Cerebellar nuclear complex (tissue), 1 donor: ENCODE measurements at places on chromosomes 13 and 19.
A peak's percentile ranks its signal among the peaks of the same experiment; 100 is the strongest.

DNA sequence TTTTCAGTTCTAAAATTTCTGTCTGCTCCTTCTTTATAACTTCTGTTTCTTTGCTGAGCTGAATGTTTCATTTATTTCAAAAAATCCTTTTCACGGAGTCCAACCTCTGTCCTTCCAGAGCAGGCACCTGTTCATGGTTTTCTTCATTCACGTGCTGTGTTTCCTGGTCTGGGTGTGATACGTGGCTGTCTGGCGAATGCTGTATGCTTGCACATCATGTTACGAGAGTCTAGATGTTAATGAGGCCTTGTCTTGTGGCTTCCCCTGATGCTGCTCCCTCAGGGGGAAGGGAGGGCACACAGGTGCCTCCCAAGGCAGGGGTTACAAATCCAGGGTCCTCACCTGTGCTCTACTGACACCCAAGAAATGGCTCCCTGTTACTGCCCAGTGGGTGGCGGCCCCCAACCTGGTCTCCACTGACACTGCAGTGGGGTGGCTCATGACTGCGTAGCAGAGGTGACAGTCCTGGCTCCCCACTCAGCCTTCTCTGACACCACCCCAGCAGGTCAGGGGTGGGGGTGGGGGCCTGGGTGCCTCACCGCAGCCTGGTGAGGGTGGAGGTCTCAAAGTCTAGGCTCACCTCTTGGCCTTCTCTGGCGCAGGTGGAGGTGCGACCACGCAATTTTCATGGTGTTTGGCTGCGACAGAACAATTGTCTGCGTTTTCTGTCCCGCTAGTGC lies 20.1 kb upstream of the RAB20 start:
- no peak for DNase-seq

DNA sequence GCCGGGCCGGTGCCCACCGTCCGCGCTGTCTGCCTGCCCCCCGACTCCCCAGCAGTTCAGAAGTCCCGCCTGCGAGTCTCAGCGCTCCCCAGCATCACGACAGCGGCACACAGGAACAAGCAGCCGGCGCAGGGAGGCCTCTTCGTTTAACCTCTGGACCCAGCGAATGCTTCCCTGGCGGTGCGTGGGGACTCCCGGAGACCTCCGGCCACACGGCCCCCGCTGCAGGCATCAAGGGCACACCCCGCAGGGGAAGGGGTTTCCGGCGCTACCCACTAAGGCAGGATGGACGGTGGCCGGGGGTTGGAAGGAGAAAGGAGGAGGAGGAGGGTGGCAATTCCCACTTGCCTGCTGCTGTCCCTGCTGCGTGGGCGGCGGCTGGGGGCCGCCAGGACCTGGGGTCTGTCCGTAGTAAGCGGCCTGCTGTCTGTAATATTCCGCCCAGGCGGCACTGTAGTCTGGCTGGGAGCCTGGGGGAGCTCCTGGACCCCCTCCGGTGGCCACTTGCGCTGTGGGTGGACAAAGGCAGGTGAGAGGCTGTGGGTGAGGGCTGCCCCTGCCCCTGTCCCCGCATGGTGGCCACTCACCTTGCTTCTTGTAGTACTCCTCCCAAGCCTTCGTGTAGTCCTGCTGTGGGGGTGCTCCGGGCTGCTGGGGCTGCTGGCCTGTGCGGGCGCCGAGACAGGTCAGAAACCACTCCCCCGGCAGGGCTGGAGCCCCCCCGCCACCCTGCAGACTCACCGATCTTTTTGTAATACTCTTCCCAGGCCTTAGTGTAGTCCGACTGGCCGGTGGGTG lies 9.6 kb downstream of the KHSRP start:
- DNase-seq, result no peak

DNA sequence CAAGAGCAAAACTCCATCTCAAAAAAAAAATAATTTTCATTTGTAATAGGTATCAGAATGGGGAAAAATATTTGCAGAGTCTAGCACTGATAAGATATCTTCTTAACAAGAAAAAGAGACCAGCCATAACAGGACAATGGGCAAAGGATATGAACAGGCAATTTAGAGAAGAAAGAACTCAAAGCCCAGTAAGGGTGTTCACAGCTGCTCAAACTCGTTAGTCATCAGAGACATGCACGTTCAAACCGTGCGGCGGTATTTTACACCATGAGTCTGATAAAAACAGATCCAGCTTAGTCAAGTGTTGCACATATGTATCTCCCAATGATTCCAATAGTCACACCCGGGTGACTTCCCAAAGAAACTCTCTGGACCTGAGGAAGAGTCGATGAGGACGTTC lies 13.7 kb upstream of the NCCRP1 start:
- no peak for DNase-seq

- no peak for DNase-seq
These were observed 121.2 kb downstream of the TUBA3C start for GRCh38 chr13:19060311-19061002.

- no peak for DNase-seq
These were observed 97.4 kb upstream of the AKAP11 start for GRCh38 chr13:42174344-42175162.

DNA sequence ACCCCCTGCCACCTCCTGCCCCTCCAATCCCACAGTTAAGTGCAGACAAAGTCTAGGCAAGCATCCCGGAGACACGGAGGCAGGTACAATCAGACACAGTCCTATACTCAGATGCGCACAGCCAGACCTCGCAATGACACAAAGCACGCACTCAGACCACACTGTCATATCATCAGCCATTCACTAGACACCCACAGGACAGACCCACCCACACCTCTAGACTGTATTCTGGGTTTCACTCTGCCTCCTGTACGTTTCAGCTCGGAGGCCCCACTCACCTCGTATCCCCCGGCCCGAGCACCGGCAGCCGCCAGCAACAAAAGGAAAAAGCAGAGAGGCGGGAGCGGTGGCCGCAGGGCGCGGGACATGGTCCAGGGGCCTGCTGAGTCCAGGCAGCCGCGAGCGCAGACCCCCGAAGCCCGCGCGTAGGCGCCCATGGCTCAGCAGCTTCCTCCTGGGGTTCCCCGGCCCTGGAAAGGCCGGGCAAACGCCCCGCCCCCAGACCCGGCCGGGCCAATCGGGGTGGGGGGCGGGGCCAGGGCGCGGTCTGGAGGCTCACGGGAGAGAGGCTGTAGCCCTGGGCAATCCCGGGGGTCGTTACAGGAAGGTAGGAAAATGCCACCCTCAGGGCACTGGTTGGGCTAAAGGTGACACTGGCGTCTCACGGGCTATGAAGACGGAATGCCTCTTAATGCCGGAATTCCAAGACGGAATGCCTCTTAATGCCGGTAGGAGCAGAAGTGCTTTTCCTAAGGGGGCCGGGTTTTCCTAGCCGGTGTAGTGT lies at the start of the genes MAN2B1 and WDR83:
TSS of gene MAN2B1 (minus strand) at position 478 of the 784 bp plus-strand sequence. CDS start at position 437, 41 bp downstream.
TSS of gene WDR83 (plus strand) at position 543 of the 784 bp plus-strand sequence. CDS start 2,984 bp downstream, outside the sequence.
- peak; percentile 10 for DNase-seq

GRCh38 chr13:71515744-71516038 lies 351.3 kb downstream of the DACH1 start:
- no peak for DNase-seq

- no peak for DNase-seq
These were observed 29.9 kb downstream of the CAPN12 start for GRCh38 chr19:38714354-38714778.

DNA sequence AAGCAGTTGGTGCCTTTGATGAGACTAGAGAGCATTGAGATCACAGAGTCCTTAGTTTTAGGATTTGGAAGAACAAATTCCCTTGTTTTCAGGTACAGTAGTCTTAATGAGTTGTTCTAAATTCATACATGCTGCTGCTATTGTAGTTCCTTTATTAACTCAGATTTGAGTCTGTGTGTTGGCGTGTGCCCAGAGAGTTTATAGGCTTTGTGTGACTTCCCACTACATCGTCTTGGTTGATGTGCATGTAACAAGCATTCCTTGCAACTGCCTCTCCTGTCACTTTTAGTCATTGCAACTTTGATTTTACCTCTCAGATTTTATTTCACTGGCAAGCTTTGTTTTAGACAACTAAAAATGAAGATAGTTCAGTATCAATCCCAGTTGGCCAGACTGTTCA lies 135.5 kb downstream of the ZAR1L start:
- no peak for DNase-seq

- DNase-seq, result no peak
These were observed 99.8 kb downstream of the LACC1 start for GRCh38 chr13:43979492-43979891.

- no peak for DNase-seq
These were observed 72.3 kb downstream of the C1QTNF9 start for GRCh38 chr13:24381541-24382265.

GRCh38 chr19:9871626-9872338 lies 36.7 kb downstream of the PIN1 start:
- no peak for DNase-seq

DNA sequence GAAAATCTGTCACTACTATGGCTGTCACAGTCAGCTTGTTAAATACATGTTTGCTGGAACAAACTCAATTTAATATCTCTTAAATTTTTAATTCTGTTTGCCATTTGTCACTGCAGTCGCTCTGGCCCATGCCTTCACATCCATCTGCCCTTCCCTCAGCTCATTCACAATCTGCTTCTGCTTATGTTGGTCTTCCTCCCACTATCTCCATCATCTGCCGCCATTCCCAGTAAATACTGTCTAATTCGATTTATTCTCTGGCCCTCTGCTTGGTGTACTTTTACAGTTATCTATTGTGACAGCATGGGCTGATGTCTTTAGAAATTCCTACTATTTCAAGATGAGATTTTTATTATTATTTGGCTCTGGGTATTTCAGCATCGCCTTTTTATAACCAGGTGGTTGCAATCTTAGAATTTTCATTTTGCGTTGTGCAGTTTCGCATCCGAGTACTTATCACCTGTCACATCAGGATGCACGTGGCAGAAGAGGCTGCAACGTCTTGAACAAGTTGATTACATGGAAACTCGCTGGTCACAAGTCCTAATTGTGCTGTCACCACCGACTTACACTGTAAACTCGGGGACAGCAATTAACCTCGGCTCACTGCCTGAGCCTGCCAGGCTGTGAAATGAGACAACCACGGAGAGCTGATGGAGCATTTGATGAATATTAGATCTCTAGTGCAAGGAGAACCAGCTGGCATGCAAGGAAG lies 158.4 kb downstream of the MYO16 start:
- no peak for DNase-seq

GRCh38 chr19:10317857-10318462 lies 2.1 kb upstream of the FDX2 start:
- no peak for DNase-seq

GRCh38 chr13:51645761-51646670 lies 61.8 kb downstream of the WDFY2 start:
- DNase-seq, result no peak

- DNase-seq, result peak; percentile 46
These were observed 89.8 kb downstream of the ZNF557 start for GRCh38 chr19:7159105-7159933.

- DNase-seq, result no peak
These were observed 1684.2 kb upstream of the SLC10A2 start for GRCh38 chr13:104750377-104750776.

DNA sequence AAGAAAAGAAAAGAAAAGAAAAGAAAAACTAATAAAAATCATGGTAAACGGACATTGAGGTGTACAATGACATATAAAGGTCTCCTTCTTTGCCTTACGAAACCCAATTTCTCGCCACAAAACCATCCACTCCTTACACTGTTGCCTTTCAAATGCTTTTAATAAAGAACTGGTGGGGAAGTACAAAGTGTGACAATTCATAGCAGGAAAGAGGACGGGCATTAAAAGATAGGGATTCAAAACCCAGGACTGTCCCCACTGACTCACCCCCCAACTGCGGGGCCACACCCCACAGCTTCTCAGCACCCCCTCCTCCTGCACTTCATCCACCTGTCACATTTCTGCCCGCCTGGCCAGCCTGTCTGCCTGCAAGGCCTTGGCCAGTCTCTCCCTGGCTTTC lies 2.4 kb downstream of the MBD3L2B start:
- DNase-seq, result no peak

DNA sequence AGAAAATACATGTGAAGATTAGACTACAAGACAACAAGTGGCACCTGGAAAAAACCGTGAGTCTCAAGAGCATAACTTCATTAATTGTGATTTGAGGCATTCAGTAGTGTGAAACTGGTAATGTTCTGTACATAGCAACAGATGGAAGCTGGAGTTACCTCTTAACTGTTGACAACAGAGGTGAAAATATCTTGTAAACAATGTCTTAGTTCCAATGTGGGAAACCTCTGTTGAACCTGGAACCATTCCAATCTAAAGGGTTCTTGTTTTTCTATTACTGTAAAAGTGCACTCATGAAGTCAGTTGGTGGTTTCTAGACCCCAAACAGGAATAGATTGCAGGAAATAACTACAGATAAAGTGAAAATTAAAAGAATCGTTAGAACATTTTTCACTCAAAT lies 728.4 kb downstream of the SLITRK1 start:
- DNase-seq, result no peak

- no peak for DNase-seq
These were observed 9.8 kb downstream of the LILRB2 start for GRCh38 chr19:54271106-54271505.

GRCh38 chr13:91046715-91047327 lies 300.7 kb upstream of the MIR17HG start:
- no peak for DNase-seq

GRCh38 chr13:71862459-71862943 lies 4.5 kb downstream of the DACH1 start:
- DNase-seq, result no peak

GRCh38 chr13:71457645-71458044 lies 409.4 kb downstream of the DACH1 start:
- no peak for DNase-seq

DNA sequence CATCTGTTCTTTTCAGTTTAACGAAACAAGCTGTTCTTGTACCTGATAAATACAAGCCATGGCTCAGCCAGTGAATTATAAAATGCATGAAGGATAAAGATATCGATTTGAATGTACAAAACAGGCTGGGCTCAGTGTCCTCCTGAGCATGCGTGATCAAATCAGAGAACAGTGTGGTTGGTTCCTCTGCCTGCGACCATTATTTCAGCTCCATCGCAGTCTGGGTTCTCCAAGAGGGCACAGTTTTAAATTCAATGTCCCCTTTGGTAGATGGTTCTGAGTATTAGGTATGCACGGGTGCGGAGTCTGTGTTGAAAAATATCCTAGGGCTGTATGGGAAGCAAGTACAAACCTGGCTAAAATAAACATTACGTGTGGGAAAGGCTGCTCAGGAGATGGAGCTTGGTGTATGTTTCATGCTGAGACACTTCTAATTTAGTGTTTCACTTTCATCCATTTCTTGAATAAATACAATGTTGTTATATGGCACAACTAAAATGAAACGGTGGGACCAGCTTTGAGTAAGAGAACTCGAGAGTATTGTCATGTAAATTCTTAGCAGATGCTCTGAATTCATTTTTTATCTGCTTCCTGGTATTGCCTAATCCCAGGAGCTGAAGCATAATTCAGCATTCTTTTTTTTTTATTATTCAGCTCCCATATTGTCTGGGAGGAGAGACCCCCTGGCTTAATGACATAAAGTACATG lies 458.7 kb downstream of the MYO16 start:
- DNase-seq, result no peak

GRCh38 chr13:46656786-46657185 lies 103.8 kb downstream of the LRCH1 start:
- no peak for DNase-seq
